Activated CD8-positive, alpha-beta T cell treated with anti-CD3 and anti-CD28 coated beads for 36 hours (primary cell): ENCODE measurements at places on chromosomes 4 and X. TPM values are rescaled to one million over a fixed set of nuclear protein-coding genes. Genes with fewer than 3 reads are reported as not detected.

The C4orf33 gene
- 15.0 TPM for total RNA-seq

The EMCN gene
- total RNA-seq: not detected

The GPR119 gene
- total RNA-seq: not detected

The CENPVL3 gene
- 0.25 TPM for total RNA-seq

The CXCL1 gene
- total RNA-seq: not detected

The GRPEL1 gene
- total RNA-seq: 82.4 TPM

The LGI2 gene
- not detected for total RNA-seq

The IL13RA1 gene
- total RNA-seq: not detected

The MSMO1 gene
- 42.3 TPM for total RNA-seq

The BMPR1B gene
- not detected for total RNA-seq

The RHOXF2 gene
- not detected for total RNA-seq

The OPRPN gene
- not detected for total RNA-seq

The TMEM192 gene
- 10.6 TPM for total RNA-seq

The TKTL1 gene
- 1.0 TPM for total RNA-seq

The MAGEA2 gene
- not detected for total RNA-seq

The CASK gene
- total RNA-seq: 20.2 TPM

The DCHS2 gene
- total RNA-seq: not detected

The TEX13B gene
- total RNA-seq: not detected

The BMP15 gene
- total RNA-seq: not detected

The STPG2 gene
- total RNA-seq: 0.16 TPM

The ZIC3 gene
- total RNA-seq: not detected

The LRAT gene
- total RNA-seq: not detected

The CXCL5 gene
- not detected for total RNA-seq

The TEX11 gene
- not detected for total RNA-seq

The ZDHHC9 gene
- 11.1 TPM for total RNA-seq

The FAM47E gene
- total RNA-seq: not detected

The VSIG1 gene
- 0.61 TPM for total RNA-seq

The SYTL5 gene
- total RNA-seq: not detected

The CLIC2 gene
- total RNA-seq: 0.49 TPM

The CPLX1 gene
- total RNA-seq: not detected

The VSIG4 gene
- total RNA-seq: 0.23 TPM

The KDR gene
- total RNA-seq: not detected

The NEUROG2 gene
- 0.13 TPM for total RNA-seq

The ZMAT1 gene
- total RNA-seq: 3.3 TPM

The RBM46 gene
- not detected for total RNA-seq

The TRPC3 gene
- 0.16 TPM for total RNA-seq

The BTC gene
- total RNA-seq: not detected

The RNF4 gene
- total RNA-seq: 96.2 TPM

The TDO2 gene
- not detected for total RNA-seq

The MAGEC1 gene
- total RNA-seq: not detected

The ELK1 gene
- 73.2 TPM for total RNA-seq
